Mesothelial cell of epicardium (in vitro differentiated cells): ENCODE measurements at places on chromosomes 5 and 9. TPM values are rescaled to one million over a fixed set of nuclear protein-coding genes. Genes with fewer than 3 reads are reported as not detected.
A peak's percentile ranks its signal among the peaks of the same experiment; 100 is the strongest.

- peaks cover 15% of the 10 kb centered on the region for H3K27me3 ChIP-seq
- no peak overlapping the region for H3K27ac ChIP-seq
- no peak for DNase-seq
- no peaks in the 10 kb centered on the region for H3K36me3 ChIP-seq
Measured at GRCh38 chr5:137481596-137481995, 17.5 kb downstream of the SPOCK1 start.

GRCh38 chr9:77507212-77507961 lies 140.7 kb downstream of the GNA14 start:
- H3K36me3 ChIP-seq = no peaks in the 10 kb centered on the region
- DNase-seq = no peak
- no peak overlapping the region for H3K4me3 ChIP-seq
- peaks cover 55% of the 10 kb centered on the region for H3K4me1 ChIP-seq
- H3K27ac ChIP-seq = peak overlapping the region; percentile 80
- no peaks in the 10 kb centered on the region for H3K27me3 ChIP-seq

Gene EGFLAM
- total RNA-seq = 6.8 to 7.1 TPM (median 7.1 TPM) in 3 replicates

Gene DMXL1
- total RNA-seq = 68.6 to 75.2 TPM (median 74.9 TPM) in 3 replicates

DNA sequence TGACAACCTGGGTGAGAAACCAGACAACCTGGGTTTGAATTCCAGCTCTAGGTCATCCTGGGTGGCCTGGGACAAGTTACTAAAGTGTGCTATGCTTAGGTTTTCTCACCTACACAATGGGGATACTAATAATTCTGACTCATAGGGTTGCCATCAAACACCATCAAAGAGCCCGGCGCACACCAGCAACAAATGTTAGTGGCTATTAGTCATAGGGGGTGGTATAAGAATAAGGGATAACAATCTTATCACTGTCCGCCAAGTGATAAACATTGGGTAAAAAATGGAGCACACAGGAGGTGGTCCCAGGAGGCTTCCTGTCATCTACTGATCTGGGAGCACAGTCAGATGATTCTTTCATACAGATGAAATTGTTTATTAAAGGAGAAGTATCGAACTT lies 61.4 kb upstream of the AFAP1L1 start:
- H3K27me3 ChIP-seq = peaks cover 46% of the 10 kb centered on the region
- no peak for DNase-seq
- no peaks in the 10 kb centered on the region for H3K4me1 ChIP-seq
- no peak overlapping the region for H3K4me3 ChIP-seq

- peaks cover 5% of the 10 kb centered on the region for H3K36me3 ChIP-seq
- H3K27me3 ChIP-seq = no peaks in the 10 kb centered on the region
- peaks cover 10% of the 10 kb centered on the region for H3K4me1 ChIP-seq
- no peak for DNase-seq
- H3K4me3 ChIP-seq = no peak overlapping the region
Measured at GRCh38 chr5:157594257-157594656, 18.7 kb upstream of the ADAM19 start.

DNA sequence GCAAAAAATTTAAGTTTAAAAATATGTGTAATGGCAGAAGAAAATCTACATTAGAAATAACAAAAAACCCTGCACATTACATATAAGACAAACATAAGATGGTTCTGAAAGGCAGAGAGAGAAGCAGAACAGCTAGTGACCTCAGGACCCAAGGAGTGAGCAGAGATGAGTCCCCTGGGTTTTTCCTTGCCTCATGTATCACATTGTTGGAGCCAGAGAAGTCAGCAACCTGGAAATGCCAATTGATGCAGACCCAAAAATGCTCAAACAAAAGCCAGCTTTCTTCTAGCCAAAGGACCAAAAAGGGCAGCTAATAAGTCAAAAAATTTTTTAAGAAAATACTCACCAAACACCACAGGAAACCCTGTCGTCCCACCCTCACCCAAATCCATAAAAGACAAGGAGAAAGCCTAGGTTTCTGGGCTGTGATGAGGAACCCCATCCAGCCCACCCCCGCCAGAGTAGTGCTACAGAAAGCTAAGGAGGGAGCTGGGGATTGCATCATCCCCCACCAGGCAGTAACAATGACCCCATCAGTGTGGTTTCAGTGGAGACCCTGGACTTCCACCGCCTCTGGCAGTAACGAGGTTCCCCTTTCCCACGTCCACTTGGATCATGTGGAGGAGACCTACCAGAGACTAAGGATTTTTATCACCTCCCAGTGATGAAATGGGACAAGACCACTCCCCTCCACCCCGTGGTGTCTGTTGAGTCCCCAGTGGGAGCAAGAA lies 17.6 kb downstream of the DENND1A start:
- H3K4me3 ChIP-seq = no peak overlapping the region
- H3K4me1 ChIP-seq = no peaks in the 10 kb centered on the region
- H3K27ac ChIP-seq = no peak overlapping the region
- peaks cover 18% of the 10 kb centered on the region for H3K36me3 ChIP-seq
- no peaks in the 10 kb centered on the region for H3K27me3 ChIP-seq

Gene LRRC8A
- total RNA-seq = 33.9 to 35.9 TPM (median 34.6 TPM) in 3 replicates

DNA sequence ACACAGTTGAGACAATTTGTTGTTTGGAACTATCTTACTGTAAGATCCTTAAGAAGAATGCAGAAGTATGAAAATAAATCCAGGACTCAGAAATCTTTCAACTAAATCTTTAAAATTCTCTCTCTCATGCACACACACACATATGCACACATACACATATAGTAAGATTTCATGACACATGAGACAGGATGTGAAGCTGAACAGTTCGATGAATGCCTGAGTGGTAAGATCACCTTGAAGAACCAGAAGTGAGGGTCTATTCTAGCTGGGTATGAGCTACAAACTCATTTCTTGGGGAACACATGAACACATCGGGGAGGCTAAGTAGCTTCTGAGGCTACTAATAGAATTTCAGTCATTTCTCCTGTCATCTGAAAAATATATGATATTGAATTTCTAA lies 153.6 kb downstream of the TMC1 start:
- DNase-seq = no peak
- peaks cover 2% of the 10 kb centered on the region for H3K36me3 ChIP-seq
- no peaks in the 10 kb centered on the region for H3K4me1 ChIP-seq
- H3K27ac ChIP-seq = no peak overlapping the region
- H3K27me3 ChIP-seq = no peaks in the 10 kb centered on the region

Gene TICAM2
- total RNA-seq = 1.6 to 2.1 TPM (median 1.6 TPM) in 3 replicates

GRCh38 chr5:78283802-78284201 lies 10.7 kb downstream of the AP3B1 start:
- DNase-seq = no peak
- H3K4me1 ChIP-seq = peaks cover 10% of the 10 kb centered on the region
- H3K36me3 ChIP-seq = peaks cover 4% of the 10 kb centered on the region
- no peaks in the 10 kb centered on the region for H3K27me3 ChIP-seq

DNA sequence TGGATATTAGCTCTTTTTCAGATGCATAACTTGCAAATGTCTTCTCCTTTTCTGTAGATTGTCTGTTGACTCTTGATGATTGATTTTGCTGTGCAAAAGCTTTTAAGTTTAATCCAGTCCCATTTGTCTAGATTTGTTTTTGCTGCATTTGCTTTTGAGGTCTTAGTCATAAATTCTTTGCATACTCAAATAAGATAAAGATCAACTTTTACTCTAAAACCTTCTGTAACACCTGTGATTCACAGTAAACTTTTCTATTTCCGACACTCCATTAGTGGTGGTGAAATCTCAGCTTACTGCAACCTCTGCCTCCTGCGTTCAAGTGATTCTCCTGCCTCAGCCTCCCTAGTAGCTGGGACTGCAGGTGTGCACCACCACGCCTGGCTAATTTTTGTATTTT lies 239.0 kb upstream of the ST8SIA4 start:
- no peaks in the 10 kb centered on the region for H3K27me3 ChIP-seq
- H3K4me1 ChIP-seq = no peaks in the 10 kb centered on the region
- no peak overlapping the region for H3K4me3 ChIP-seq
- no peak overlapping the region for H3K27ac ChIP-seq

- peak overlapping the region; percentile 96 for H3K27ac ChIP-seq
- H3K36me3 ChIP-seq = peaks cover under 1% of the 10 kb centered on the region
- no peaks in the 10 kb centered on the region for H3K27me3 ChIP-seq
- no peak overlapping the region for H3K4me3 ChIP-seq
- H3K4me1 ChIP-seq = peaks cover 19% of the 10 kb centered on the region
Measured at GRCh38 chr9:19184144-19184917, 46.2 kb upstream of the DENND4C start.

DNA sequence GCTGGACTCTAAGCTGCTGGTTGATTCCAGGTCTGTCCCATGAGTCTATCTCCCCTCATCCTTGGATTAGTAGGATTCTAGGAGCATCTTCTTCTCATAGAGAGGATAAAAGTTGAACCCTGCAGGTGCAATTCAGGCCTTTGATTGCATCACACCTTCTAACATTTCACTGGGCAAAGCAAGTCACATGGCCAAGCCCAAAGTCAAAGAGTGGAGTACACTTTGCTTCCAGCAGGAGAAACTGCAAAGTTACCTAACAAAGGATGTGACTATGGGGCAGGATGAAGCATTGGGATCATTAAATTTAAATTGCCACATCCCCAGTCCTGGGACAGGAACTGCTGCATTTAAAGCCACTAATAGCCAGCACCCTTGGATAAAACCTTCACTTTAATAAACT lies 51.0 kb upstream of the EGFLAM start:
- H3K27me3 ChIP-seq = peaks cover 63% of the 10 kb centered on the region
- H3K36me3 ChIP-seq = no peaks in the 10 kb centered on the region
- H3K27ac ChIP-seq = no peak overlapping the region
- no peaks in the 10 kb centered on the region for H3K4me1 ChIP-seq

GRCh38 chr5:137880313-137880712 lies 8.9 kb upstream of the PKD2L2 start:
- H3K27ac ChIP-seq = no peak overlapping the region
- no peak overlapping the region for H3K4me3 ChIP-seq
- no peak for DNase-seq

DNA sequence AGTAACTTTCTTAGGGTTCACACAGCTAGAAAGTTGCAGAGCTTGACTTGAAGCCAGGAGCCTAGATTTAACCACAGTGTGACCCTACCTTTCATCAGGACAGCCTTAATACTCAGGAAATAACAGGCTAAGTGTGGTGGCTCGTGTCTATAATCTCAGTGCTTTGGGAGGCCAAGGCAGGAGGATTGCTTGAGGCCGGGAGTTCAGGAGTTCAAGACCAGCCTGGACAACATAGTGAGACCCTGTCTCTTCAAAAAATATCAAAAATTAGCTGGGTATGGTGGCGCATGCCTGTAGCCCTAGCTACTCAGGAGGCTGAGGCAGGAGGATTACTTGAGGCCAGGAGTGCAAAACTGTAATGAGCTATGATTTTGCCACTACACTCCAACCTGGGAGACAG lies 681.1 kb downstream of the MAT2B start:
- peaks cover 27% of the 10 kb centered on the region for H3K4me1 ChIP-seq
- H3K27ac ChIP-seq = no peak overlapping the region
- H3K36me3 ChIP-seq = no peaks in the 10 kb centered on the region
- H3K4me3 ChIP-seq = no peak overlapping the region
- H3K27me3 ChIP-seq = no peaks in the 10 kb centered on the region

DNA sequence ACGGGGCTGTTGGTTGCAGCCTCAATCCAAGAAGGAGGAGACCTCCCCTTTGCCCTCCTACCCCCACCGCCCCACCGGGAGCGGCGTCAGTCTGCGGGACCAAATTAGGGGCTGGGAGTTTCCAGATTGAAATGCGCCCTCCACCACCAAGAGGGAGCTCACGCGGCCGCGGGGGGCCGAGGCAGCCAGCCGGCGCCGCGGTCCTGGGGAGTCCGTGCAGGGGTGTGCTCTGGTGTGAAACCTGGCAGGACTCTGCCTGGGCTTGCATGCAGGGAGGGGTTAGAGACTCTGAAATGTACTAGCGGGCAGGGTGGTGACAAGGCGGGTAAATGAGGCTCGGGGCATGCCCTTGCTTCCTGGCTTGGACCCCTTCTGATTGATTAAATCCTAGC lies 989 bp upstream of the FBN2 start:
- peaks cover 10% of the 10 kb centered on the region for H3K27me3 ChIP-seq
- H3K4me1 ChIP-seq = peaks cover 23% of the 10 kb centered on the region
- H3K36me3 ChIP-seq = no peaks in the 10 kb centered on the region
- peak overlapping the region; percentile 47 for H3K27ac ChIP-seq
- peak overlapping the region; percentile 86 for H3K4me3 ChIP-seq
- no peak for DNase-seq

- no peak overlapping the region for H3K4me3 ChIP-seq
- H3K36me3 ChIP-seq = peaks cover 17% of the 10 kb centered on the region
- no peaks in the 10 kb centered on the region for H3K27me3 ChIP-seq
- H3K27ac ChIP-seq = no peak overlapping the region
- no peaks in the 10 kb centered on the region for H3K4me1 ChIP-seq
- DNase-seq = no peak
Measured at GRCh38 chr5:133952729-133953567, 15.5 kb downstream of the C5orf15 start.

Gene LCN9
- 0.97 to 1.7 TPM (median 1.4 TPM) in 3 replicates for total RNA-seq

DNA sequence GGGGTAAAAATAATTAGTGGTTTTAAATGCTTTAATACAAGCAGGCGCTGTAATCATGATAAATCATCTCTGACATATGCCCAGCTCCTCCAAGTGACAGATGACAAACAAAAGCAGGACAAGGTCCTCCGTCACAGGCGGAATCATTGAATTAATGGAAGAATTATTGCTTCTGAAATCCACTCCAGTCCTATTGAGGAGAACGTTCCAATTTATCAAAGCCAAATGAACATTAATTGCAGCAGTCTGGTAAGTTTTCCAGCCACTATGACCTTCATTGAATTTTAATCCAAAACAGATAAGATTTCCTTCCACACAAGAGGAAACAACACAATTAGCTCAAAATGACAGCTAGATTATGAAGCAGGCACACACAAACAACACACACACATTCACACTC lies 136.8 kb downstream of the ASTN2 start:
- no peaks in the 10 kb centered on the region for H3K4me1 ChIP-seq
- H3K4me3 ChIP-seq = no peak overlapping the region
- H3K27me3 ChIP-seq = peaks cover 13% of the 10 kb centered on the region
- H3K36me3 ChIP-seq = no peaks in the 10 kb centered on the region

DNA sequence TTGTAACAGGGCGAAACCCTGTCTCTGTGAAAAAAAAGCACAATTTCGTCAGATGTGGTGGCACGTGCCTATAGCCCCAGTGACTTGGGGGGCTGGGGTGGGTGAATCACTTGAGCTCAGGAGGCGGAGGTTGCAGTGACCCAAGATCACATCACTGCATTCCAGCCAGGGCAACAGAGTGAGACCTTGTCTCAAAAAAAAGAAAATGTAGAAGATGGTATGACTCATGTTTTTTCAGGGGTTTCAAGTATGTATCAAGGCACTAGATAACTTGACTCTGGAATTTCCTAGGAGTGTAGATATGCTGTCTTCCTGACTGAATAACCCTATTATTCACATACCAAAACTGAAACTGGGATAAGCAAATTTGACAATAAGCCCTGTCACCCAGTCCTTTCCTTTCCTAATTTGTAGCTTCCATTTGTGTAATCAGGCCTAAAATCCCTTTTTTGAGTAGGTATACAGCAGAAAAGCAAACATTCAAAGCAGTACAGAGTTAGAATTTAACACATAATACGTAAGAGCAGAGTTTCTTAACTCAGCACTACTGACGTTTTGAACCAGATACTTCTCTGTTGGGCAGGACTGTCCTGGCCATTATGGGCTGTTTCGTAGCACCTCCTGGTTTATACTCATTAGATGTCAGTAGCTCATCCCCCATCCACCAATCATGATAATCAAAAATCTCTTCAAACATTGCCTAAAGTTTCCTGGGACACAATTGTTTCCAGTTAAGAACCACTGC lies 17.3 kb upstream of the ANKRD18B start:
- H3K27ac ChIP-seq = peak overlapping the region; percentile 87
- no peaks in the 10 kb centered on the region for H3K27me3 ChIP-seq
- no peaks in the 10 kb centered on the region for H3K36me3 ChIP-seq
- no peak overlapping the region for H3K4me3 ChIP-seq

Gene CCDC192
- total RNA-seq = 1.8 to 2.1 TPM (median 2.0 TPM) in 3 replicates

Gene DND1
- 3.3 to 3.9 TPM (median 3.5 TPM) in 3 replicates for total RNA-seq

Gene FAT2
- total RNA-seq = 2.5 to 2.8 TPM (median 2.8 TPM) in 3 replicates

- no peaks in the 10 kb centered on the region for H3K36me3 ChIP-seq
- no peaks in the 10 kb centered on the region for H3K27me3 ChIP-seq
- no peak overlapping the region for H3K27ac ChIP-seq
- peaks cover 45% of the 10 kb centered on the region for H3K4me1 ChIP-seq
Measured at GRCh38 chr9:134371731-134372130, 45.5 kb downstream of the RXRA start.

Gene DRD1
- 0.34 to 0.54 TPM (median 0.40 TPM) in 3 replicates for total RNA-seq
